Kidney (tissue), 22 donors: ENCODE measurements at places on chromosomes 13 and 19. TPM values are rescaled to one million over a fixed set of nuclear protein-coding genes. Genes with fewer than 3 reads are reported as not detected.

DNA sequence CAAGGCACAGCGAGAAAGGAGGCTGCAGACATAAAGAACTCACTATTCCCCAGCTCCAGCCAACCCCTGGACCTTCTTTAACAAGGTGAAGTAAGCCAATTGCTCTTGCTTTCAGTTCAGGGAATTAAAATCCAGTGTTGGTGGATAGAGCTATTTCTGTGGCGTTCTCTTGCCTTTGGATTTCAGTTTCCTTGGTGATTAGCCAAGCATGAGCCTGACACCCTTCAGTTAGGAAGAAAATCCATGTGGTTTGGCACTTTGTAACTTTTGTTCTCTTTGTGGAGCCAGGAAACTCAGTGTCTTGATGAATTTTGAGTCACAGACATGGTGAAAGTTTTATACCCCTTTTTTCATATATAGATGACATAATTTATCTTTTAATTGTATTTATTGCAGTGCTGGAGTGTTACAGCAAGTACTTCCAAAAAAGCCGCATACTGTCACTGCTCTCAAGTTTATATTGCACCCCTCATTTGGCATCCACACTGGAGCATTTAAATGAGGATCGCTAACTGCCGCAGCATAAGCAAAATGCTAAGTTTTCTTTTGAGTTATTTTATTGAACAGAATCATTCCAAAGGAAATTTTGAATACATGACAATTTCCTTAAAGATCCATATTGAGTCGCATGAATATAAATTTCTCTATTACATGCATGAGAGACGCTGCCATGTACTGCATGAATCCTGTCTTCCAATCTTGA lies 406.8 kb downstream of the MYO16 start:
- H3K27me3 ChIP-seq, result no peaks in the 10 kb centered on the region
- H3K27ac ChIP-seq, result no peak overlapping the region
- H3K4me3 ChIP-seq, result no peak overlapping the region
- H3K4me1 ChIP-seq, result no peaks in the 10 kb centered on the region
- H3K36me3 ChIP-seq, result no peaks in the 10 kb centered on the region

GRCh38 chr19:39969266-39969665 lies 1.7 kb upstream of the PSMC4 start:
- no peak overlapping the region for H3K4me3 ChIP-seq
- peaks cover 11% of the 10 kb centered on the region for H3K4me1 ChIP-seq
- H3K36me3 ChIP-seq, result no peaks in the 10 kb centered on the region
- DNase-seq, result no peak
- no peak overlapping the region for H3K27ac ChIP-seq
- no peaks in the 10 kb centered on the region for H3K27me3 ChIP-seq

Gene COX7A1
- total RNA-seq, result 56.2 TPM

Gene EEF1AKMT1
- 10.7 TPM for total RNA-seq

Gene ATXN8OS
- total RNA-seq, result not detected

Gene KLK12
- total RNA-seq, result not detected

Gene FXYD3
- total RNA-seq, result 33.7 TPM

Gene ESD
- 98.5 TPM for total RNA-seq

GRCh38 chr13:113178070-113178895 lies 19.8 kb downstream of the PROZ start:
- DNase-seq, result no peak
- no peaks in the 10 kb centered on the region for H3K4me1 ChIP-seq
- H3K36me3 ChIP-seq, result peaks cover 4% of the 10 kb centered on the region
- no peak overlapping the region for H3K4me3 ChIP-seq

Gene TPTE2
- total RNA-seq, result 0.16 TPM
